ENCODE measurements at places on chromosomes 6 and 20.

- DNase-seq, result no peak
These were observed 45.3 kb upstream of the RIN2 start for GRCh38 chr20:19712721-19713260.

GRCh38 chr6:41583565-41583964 lies 37.4 kb downstream of the FOXP4 start:
- DNase-seq, result no peak

- no peak for DNase-seq
These were observed 8.0 kb downstream of the JAG1 start for GRCh38 chr20:10665791-10666190.

GRCh38 chr20:57143173-57143572 lies 123.3 kb downstream of the BMP7 start:
- DNase-seq, result no peak

GRCh38 chr6:154887051-154887450 lies 108.1 kb upstream of the TIAM2 start:
- no peak for DNase-seq

- DNase-seq, result no peak
These were observed 85.4 kb downstream of the SOX4 start for GRCh38 chr6:21678990-21679389.

- no peak for DNase-seq
These were observed 11.2 kb upstream of the PYGB start for GRCh38 chr20:25236450-25237304.

- DNase-seq, result no peak
These were observed 92.6 kb downstream of the DLL1 start for GRCh38 chr6:170198298-170198697.

GRCh38 chr20:58611236-58612030 lies 39.6 kb upstream of the STX16 start:
- DNase-seq, result no peak

DNA sequence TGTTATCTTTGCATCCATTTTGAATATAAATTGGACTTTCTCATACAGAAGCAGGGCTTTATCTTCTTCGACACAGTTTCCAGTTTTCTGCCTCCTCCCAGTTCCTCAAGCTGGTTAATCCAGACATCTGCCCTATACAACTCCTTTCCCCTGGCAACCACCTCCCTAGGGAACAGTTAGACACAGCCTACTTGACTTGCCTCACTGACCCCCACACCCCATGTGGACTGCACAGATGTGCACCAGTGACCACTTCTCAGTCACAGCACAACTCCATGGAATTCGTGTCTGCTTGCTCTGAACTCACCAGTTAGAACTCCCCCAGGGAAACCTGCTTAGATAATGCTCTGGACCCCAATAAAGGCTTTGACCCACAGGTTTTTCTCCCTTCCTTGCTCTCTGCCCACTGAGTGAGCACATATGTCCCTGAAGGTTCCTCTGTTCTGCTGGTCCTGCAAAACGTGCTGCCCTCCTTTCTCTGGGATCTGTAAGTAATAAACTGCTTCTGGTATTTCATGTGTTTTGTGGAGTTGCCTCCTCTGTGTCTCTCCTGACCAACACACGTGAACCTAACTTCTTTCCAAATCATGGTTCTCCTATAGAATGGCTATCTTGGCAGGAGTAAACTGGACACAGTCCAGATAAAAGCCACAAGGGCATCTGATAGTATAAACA lies 351.2 kb downstream of the CD83 start:
- no peak for DNase-seq

DNA sequence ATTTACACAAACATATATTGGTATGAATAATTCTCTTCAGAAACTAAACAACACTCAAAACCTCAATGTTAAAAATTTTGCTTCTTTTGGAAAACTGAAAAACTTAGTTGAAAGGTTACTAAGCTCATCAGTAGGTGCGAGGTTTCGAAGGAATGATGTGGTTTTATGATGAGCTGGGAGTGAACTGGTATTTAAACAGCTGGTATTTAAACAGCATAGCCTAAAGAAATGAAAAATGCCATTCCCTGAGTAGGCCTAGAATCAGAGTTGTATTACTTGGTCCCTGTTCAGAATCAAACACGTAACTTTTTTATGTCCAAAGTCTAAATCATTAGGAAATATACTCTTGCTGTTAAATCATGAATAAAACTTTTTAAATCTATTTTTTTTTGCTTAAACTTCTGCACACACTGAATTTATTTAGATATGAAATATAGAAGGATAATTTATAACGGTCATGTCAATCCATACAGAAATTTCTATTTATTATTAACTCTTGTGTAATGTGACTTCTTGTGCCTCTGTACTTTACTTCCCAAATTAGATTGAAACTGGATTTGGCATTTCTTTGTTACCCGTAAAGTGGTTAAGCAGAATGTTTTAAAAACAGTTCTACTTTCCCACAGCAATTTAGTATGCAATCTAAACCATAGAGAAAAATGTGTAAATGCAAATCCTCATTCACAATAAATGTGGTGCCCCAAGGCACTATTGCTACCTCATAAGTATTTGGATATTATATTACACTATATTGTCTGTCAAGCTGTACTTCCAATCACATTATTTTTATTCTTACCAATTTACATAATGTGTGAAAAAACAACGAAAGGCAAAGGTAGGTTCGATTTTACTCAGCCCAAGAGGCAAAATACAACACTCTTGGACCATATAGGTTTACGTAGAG lies 124.1 kb downstream of the HS3ST5 start:
- no peak for DNase-seq

DNA sequence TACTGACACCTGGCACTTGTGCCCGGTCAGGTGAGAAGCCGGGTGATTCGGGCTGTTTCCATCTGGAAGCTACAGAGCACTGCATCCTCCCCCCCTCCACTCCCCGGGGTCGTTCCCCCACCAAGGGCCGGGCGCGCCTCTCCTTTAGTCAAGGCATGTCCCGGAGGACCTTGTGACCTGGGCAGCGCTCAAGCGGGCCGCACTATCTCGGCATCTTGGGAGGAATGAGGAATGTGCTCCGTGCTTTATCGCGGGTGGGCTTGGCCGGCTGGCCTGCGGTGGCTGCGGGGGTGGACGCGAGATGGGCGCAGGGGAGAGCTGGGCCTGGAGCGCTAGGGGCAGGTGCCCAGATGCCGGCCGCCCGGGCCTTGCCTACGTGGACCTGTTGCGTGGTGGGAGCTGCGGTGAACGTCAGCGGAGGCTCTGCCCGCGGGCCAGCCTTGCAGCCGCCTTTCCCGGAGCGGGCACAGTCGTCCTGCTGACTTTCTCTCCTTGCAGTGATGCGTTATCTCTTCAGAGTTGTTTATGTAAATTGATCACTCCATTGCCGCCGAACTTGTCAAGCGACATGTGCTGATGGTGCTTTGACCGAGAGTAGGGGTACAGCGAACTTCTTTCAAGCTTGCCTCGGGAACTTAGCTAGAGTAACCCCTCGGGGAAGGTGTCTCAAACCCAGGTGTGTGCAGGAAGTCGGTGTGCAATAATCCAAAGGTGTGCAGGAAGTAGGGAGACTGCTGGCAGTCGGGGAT lies 1.1 kb downstream of the LRRC1 start:
- peak; percentile 25 for DNase-seq

DNA sequence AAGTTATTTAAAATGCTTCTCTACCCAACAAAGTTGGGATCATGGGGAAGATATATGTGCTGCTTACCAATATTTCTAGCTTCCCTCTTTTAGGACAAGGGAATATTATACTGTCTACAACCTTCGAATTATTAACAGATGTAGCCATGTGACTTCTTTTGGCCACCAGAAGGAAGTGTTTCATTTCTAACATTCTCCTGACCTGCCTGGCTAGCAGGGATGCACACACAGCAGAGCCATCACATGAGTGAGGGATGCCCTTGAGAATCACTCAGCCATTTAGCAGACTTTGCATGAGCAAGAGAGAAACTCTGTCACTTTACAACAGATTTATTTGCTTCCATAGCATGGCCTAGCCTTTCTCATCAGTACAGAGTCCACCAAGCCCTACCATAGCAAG lies 230.7 kb upstream of the MARCKS start:
- no peak for DNase-seq

- no peak for DNase-seq
These were observed 4.7 kb upstream of the SLC22A2 start for GRCh38 chr6:160263196-160263939.

Data from NCI-H1105 (cell line).